ENCODE measurements at places on chromosomes 16 and 17. TPM values are rescaled to one million over a fixed set of nuclear protein-coding genes. Genes with fewer than 3 reads are reported as not detected.

KRT40 gene
- total RNA-seq, result not detected

KRTAP4-7 gene
- not detected for total RNA-seq

SLC5A2 gene
- total RNA-seq, result 0.11 TPM

PRDM7 gene
- total RNA-seq, result not detected

CORO7 gene
- 24.9 TPM for total RNA-seq

KRT222 gene
- total RNA-seq, result 0.60 TPM

PRKCB gene
- total RNA-seq, result not detected

CFAP119 gene
- total RNA-seq, result 0.54 TPM

ITGAX gene
- not detected for total RNA-seq

CCDC78 gene
- 0.34 TPM for total RNA-seq

Measured in dermis lymphatic vessel endothelial cell (primary cell).